Fibroblast of the aortic adventitia (primary cell): ENCODE measurements at places on chromosomes 7 and 10. TPM values are rescaled to one million over a fixed set of nuclear protein-coding genes. Genes with fewer than 3 reads are reported as not detected.

DNA sequence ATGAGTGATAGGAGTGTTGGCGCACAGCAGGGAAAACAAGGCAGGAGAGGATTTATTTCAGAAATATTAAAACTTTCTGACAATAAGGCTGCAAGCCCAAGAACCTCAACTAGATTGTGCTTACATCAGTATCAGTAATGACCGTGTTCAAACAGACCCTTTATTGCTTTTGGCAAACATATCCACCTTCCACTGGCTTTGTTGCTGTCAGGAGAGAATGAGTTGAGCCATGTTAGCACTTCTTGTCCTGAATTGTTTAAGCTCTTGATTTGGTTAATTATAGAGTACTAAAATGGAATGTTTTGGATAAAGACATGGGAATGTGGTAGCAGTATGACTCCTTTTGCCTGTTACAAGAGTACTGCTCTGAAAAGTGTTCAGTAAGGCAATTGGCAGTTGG is 3.8 kb downstream of the AHCYL2 start:
- DNase-seq: no peak

DNA sequence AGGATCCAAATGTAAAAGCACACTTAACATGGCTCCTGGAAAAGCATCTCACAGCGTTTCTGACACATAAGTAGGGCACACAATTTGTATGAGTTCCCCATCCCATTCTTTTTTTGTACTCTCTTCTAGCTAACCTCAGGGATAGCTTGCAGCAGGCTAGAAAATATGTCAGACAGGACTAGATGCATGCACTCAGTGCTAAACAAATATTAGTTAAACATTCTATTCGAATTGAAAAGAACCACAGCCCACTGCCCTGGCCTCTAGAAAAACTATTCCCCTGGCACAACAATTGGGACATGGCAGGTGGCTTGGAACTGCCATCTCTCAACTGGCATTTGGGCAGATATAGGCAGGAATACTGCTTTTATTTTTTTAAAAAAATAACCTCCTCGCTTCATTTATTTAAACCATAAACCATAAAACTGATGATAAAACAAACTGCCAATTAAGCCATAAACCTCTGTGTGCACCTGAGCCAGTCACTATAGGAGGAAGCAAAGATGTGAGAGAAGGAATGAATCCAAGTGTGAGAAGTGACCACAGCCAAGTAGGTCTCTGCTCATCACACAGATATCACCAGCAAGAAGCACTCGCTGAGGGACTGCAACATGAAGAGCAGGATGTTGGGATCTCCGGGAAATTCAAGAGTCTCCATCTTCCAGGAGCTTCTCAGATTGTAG is 394.1 kb downstream of the NEBL start:
- no peak for DNase-seq

DNA sequence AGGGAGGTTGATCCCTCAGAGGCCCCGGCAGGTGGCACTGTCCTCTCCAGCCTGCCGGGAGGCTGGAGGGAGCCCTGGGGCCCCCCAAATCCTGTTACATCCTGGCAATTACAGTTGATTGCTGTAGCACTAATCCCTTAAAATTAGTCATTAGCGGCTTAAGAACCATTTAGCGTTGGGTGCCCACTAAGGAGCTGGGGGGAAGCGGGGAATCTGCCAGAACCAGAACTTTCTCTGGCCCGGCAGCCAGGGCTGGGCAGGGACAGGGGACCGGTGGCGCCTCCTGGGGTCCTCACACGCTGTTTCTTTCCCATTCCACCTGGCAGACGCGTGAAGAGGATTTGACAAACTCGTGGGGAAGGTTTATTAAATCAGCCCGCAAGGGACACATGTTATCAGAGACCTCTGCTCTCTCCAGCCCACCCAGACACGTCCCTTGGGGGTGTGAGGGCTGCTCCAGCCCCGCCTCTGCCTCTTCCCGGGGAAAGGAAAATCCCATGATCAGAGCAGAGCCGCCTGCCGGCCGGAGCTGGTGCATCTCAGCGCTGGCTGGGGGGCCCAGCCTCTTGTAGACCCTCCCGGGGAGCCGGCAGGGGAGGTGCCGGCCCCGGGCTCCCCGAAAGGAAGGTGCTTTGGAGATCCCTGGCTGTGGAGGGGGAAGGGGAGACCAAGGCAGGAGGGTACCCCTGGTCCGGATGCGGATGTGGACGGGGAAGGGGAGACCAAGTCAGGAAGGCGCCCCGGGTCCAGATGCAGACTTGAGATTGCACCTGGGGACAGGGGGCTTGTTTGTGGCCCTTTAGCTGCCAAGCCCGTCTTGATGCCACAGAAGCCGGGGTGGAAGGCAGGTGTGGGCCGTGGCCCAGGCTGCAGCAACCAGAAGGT is 142.7 kb downstream of the ELFN1 start:
- DNase-seq: no peak

GRCh38 chr7:69864274-69864673 is 266.0 kb downstream of the AUTS2 start:
- DNase-seq: no peak

GRCh38 chr7:122304319-122304975 is at the start of gene FEZF1:
FEZF1 (minus strand) TSS chr7:122304750; CDS start chr7:122304437, 313 bp downstream.
- DNase-seq: no peak

DNA sequence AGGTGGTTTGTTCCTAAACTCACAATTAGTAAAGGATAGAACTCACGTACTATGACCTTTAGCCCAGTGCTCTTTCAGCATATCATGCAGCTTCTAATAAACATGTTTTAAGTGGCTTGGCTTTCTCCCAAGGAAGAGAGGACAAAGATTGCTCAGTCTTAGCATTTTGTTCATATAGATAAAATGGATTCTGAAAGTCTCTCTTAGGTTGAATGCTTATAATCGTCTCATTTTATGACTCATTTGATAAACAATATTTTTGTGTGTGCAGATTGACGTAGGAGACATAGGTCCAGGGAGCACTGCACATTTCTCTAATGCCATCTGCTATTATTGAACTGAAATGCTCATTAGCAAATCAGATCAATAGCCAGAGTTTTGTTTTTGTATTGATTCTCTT is 44.8 kb downstream of the GNAT3 start:
- no peak for DNase-seq

- no peak for DNase-seq
Observed at GRCh38 chr7:145698526-145699262, 417.9 kb upstream of the CNTNAP2 start.

Gene GPR26
- under 0.01 TPM in 1 of 2 replicates, not detected in the other for total RNA-seq
